ENCODE measurements at places on chromosomes 1 and 21.
A peak's percentile ranks its signal among the peaks of the same experiment; 100 is the strongest.

- no peak for DNase-seq
Measured at GRCh38 chr1:180343921-180344769, 114.1 kb downstream of the LHX4 start.

GRCh38 chr1:154813846-154814505 lies 56.1 kb downstream of the KCNN3 start:
- DNase-seq = no peak

GRCh38 chr1:171180670-171181069 lies 4.4 kb upstream of the FMO2 start:
- DNase-seq = no peak

DNA sequence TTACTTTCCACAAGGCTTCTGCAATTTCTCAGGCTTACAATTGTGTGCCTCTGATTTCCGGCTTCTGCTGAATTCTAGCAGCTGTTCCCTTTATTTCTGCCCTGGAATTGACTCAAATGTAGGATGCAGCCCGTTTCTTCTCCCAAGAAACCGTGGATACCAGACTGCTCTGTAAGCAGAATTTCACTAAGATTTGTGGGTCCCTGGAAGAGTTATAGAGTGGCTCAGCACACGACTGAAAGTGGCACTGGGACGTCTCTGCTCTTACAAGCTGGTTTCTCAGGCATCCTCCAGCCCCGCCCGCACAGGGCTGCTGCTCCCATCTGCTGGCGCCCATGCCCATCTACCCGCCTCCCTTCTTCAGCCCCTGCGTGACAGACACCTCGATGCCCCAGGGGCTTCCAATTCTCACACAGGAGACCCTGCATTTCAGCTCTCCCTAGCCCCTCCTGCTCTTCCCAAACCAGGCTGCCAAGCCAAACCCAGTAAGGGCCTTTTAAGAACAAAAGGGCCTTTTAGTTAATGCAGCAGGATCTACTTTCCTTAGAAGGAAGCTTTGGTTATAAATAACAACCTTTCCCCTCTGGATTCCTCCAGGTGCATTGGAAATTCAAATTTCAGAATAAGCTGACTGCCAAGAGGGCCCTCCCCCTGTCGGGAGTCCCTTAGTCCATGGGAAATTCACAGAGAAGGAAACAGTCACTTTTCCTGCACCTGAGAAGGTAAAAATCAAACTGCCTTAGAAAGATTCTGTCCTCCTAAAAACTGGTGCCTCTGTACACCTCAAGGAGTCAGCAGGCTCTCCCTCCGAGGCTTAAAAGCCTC lies 45.4 kb upstream of the TENT5B start:
- DNase-seq = no peak

DNA sequence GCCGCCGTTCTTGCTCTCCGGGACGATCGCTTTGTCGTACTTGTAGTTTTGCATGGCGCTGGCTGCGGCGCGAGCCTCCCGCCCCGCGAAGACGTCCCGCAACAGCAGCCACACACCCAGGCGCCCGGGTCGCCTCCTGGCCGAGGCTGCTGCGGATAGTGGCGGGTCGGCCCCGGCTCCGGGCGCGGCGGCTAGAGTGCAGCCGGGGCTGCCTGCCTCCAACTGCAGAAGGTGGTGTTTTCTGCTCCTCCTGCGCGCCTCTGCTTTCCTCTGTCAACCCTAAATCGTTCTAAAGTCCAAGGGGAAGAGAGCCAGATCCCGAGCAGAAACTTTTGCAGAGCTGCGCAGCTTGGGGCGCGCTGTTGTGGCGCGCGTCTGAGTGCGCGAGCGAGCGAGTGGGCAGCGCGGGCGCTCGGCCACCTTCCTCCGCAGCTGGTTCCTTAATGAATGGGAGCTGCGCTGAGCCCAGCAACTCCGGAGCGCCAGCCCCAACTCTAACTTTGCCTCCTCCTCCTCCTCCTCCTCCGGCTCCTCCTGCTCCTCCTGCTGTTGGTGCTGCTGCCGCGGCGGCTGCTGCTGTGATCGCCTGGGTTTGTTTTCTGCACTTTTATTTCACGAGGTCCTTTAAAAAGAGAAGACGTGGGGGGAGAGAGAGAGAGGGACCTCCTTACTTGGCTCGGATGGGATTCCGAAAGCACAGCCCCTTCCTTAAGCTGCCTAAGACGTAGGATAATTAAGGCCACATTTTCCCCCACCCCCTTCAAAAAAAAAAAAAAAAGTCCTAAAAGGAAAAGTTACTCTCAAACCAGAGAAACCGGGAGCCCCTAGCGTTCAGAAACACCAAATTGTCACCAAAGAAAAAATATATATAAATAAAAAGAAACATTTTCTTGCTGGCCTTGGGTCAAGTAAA lies at the start of gene PLPP3:
TSS of gene PLPP3 (minus strand) at position 601 of the 913 bp plus-strand sequence. CDS start at position 54, 547 bp downstream.
- DNase-seq = no peak

DNA sequence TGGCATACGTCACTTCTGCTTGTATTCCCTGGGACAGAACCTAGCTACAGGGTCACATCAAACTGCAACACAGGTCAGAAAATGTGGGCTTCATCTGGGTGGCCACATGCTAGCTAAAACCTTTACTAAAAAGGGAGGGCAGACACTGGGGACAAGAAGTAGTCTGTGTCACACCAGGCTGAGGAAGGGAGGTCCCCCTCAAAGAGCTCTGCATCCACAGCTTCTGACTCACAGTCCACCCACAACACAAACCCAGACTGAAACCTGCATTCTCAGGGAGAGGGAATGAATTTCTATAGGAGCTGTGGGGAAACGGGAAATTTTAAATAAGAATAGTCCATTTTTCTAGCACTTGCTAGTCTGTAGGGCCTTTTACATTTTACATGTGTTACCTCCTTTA lies 16.2 kb downstream of the OLIG2 start:
- no peak for DNase-seq

- no peak for DNase-seq
Measured at GRCh38 chr1:233796146-233796783, 108.2 kb upstream of the SLC35F3 start.

DNA sequence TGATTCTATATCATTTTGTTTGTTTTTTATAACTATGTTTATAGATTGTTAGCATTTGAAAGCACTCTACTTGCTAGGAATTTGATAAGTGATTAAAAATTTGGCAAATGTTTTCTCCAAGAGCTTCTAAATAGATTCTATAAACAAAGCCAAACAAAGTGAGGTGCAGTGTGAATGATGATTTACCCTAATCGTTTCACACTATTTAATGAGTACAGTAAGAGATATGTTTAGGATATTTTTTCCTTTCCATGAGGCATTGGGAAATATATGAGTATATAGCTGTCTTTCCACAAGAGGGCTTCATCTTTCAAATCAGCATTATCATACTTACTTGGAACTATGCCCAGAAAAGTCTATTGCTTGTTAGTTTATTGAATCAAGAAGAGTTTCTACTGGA lies 277.0 kb upstream of the BRINP3 start:
- DNase-seq = no peak

- DNase-seq = no peak
Measured at GRCh38 chr1:33301273-33301984, 19.5 kb downstream of the A3GALT2 start.

DNA sequence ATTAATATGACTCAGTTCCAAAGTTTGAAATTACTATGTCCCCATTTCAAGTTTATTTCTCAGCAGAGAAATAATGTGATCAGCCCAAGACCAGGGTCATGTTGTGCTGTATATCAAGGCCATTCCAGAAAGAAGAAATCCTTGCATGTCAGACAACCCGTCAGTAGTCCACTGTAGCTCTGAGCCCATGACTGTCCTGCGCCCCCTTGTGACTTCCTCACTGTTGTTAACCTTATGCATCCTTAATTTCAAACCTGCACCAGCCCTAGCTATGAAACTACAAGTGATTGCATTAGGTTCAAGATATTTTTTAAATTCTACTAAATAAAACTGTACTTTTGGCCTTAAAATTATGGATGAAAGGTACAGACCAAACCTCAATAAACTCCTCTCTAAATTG lies 133.0 kb downstream of the LRRC7 start:
- no peak for DNase-seq

GRCh38 chr1:204836856-204837255 lies 33.8 kb upstream of the NFASC start:
- no peak for DNase-seq

GRCh38 chr1:198480876-198481275 lies 59.6 kb downstream of the ATP6V1G3 start:
- DNase-seq = no peak

DNA sequence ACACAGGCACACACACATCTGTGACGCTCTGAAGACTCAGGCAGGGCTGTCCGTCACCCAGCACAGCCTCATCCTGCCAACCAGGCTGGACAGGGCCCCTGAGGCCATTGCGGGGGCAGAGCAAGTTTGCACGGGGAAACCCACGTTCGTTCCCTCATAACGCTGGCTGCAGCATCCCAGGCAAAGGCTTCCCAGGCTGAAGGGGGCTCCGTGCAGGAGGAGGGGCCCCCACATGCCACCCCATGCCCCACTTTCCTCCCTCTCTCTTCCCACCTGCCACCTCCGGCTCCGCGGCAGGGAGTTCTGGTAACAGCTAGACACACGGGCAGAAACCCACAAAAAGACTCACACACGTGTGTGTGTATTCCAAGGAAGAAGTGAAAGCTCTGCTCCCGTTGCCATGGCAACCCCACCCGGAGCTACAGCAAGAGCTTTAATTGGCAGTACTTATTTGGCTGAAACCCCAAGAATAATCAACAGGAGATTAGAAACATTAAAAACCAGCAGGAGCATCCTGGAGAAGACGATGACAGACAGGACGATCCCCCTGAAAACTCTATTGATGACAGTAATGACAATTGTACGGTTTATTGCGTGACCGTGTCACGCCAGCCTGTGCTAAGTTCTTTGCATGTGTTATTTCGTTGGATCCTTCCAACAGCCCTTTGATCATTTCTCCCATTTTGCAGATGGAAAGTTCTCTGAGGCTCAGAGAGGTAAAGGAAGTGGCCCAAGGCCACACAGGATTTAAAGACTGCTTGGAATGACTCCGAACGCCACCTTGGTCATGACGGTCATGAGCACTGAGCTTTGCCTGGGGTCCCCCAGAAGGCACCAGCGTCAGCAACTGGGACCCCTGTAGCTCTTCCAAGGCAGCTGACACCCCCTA lies 247.1 kb downstream of the NPHP4 start:
- DNase-seq = no peak

GRCh38 chr21:21605521-21605920 lies 607.3 kb downstream of the NCAM2 start:
- no peak for DNase-seq

DNA sequence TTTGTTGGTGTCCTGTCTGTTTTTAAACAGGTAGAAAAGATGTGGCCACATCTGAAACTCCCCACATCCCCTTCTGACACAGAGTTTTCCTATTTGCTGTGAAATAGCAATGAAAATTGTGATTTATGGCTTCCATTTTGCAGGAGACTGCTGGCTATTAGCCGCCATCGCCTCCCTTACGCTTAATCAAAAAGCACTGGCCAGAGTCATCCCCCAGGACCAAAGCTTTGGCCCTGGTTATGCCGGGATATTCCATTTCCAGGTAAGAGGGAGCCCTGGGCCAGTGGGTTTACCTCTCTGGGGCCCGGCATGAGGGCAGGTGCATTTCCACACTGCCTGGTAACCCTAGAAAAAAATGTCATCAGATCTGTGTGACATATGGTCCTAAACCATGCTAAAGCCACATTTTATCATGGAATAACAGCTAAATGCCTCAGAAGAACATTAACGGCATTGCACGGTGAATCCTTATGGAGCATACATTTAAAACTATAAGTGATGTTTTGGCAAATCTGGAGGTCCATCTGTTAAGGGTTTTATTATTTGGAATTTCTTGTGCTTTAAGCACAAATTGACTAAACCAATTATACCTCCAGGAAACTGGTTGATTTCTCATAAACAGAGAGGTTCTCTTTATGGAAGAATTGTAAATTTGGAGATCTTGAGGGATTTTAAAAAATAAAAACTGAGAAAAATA lies 12.3 kb downstream of the CAPN9 start:
- DNase-seq = no peak

DNA sequence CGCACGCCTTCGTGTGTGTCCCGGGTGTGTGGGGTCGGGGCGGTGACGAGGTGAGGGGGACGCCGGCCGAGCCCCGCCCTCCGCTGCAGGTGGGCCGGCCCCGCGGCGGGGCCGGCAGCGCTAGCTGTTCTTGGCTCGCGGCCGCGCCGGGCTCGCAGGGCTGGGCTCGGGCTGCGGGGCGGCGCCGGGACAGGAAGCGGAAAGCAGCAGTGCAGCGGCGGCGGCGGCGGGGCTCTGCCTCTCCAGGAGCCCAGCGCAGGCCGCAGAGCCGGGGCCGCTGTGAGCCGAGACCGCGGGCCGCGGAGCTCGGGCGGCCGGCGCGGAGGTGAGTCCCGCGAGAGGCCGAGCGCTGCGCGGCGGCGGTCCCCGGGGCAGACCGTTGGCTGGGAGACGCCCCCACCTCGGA lies at the start of gene VANGL1:
TSS of gene VANGL1 (plus strand) at position 209 of the 406 bp plus-strand sequence. CDS start 9,444 bp downstream, outside the sequence.
- no peak for DNase-seq

GRCh38 chr1:190046231-190046630 lies 431.4 kb downstream of the BRINP3 start:
- no peak for DNase-seq

GRCh38 chr1:43292216-43292615 lies 6.8 kb upstream of the C1orf210 start:
- DNase-seq = no peak

DNA sequence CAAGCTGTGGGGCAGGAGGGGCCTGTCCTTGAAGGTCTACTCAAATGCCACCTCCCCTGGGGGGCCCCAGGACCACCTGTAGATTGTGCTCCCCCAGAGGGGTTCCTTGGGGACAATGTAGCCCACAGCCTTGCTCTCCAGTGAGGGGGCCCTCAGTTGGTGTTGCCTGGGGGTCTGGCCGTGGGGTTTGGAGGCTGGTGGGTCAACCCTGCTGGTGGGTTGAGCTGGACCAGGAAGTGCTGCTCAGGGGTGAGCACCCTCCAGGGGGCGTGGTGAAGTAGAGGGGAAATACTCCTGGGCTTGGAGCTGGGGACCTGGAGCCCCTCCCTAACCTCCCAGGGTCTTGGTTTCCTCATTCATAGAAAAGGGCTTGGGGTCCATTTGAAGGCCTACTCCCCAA lies 143.6 kb upstream of the WNT4 start:
- DNase-seq = no peak

- peak; percentile 37 for DNase-seq
Measured at GRCh38 chr1:85048296-85049064, at the start of gene MCOLN3. TSS of gene MCOLN3 (minus strand) at chr1:85048500. CDS start at chr1:85045360, 3,140 bp downstream.

DNA sequence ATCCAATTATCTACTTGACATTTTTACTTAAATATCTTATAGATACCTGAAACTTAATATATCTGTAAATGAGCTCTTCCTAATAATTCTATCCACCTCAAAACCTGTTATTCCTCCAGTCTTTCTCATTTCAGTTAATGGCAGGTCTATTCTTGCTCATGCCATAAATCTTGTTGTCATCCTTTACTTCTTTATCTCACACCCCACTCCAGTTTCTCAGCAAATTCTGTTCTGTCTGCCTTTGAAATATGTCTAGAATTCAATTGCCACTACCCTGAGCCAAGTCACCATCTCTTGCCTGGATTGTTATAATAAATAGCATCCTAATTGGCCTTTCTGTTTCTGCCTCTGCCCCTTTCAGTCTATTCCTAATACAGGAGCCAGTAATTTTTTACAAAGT lies 105.8 kb downstream of the MAN1A2 start:
- DNase-seq = no peak

- DNase-seq = no peak
Measured at GRCh38 chr1:7505771-7506453, 265.2 kb upstream of the VAMP3 start.

- DNase-seq = no peak
Measured at GRCh38 chr21:46227811-46228344, 696 bp downstream of the LSS start.
